ENCODE measurements at places on chromosomes 5 and 9.

DNA sequence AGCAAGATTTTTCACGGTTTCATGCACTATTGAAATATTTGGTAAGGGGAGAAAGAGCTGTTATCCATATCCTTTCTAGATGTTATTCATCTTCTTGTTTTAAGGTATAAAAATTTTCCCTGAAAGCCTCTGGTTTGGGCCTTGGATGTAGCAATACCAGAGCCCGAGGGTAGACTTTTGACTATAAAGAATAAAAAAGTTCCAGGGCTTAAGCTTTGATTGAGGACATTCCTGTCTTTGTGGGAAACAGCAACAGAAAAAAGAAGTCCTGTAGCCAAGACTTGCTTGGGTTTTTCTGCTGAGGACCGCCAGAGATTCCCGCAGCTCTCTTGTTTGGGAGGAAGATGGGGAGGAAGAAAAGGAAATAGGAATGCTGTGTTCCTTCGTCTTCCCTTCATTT lies 440.0 kb upstream of the WWC1 start:
- no peak for DNase-seq

DNA sequence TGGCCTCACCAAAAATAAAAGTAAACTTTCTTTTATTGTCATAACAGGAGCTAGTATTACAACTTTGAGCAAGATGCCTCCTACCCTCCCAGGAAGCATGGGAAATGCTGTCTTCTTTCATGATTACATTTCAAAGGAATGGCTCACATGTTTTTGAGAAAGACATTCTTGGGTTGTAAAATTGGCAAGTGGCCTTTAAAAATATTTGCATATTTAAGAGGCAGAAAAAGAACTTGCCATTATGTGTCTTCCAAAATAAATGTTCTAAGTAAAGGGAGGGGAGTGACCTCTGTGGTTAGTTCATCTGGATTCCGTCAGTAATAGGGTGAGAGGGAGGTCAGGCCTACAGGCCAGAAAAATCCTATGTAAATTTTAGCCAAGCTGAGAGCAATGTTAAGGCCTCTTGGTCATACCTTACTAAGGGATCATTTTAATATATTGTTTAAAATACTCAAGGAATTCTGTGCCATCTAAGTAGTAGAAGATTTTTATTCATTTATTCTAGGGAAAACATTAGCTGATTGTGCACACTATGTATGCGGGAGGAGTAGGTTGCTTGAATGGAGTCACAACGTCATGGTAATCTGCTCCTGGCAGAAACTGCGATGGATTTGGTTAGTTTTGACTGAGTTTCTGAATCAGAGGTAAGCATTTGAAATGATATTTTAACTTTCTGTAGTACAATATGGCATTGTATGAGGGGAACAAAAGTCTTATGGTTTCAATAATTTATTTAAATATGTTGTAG lies 1485.7 kb upstream of the CDH9 start:
- DNase-seq, result no peak

- DNase-seq, result peak; percentile 94
Measured at GRCh38 chr5:72319976-72320752, at the start of the genes MRPS27 and PTCD2. Gene MRPS27 (minus strand): TSS chr5:72320240. CDS start chr5:72320221, 19 bp downstream. Gene PTCD2 (plus strand): TSS chr5:72320373. CDS start chr5:72320383, 10 bp downstream.

DNA sequence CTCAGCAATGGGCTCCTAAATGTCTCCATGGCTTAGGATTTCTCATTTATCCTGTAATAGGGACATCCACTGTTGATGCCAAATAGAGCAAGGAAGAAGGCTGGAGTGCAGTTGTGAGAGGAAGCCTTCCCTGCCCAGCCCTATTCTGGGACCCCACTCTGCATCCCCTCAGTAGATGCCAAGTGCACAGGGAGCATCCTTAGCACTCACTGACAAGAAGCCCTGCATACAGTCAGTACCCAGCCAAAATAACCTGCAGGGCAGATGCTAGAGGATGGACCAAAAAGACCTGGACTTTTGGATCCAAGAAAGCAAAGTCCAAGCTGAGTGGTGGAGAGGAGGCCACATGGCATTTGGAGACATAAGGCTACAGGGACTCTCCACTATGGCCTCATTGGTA lies 113.5 kb upstream of the SPOCK1 start:
- no peak for DNase-seq

- DNase-seq, result no peak
Measured at GRCh38 chr9:113519426-113520108, 56.0 kb downstream of the RGS3 start.

DNA sequence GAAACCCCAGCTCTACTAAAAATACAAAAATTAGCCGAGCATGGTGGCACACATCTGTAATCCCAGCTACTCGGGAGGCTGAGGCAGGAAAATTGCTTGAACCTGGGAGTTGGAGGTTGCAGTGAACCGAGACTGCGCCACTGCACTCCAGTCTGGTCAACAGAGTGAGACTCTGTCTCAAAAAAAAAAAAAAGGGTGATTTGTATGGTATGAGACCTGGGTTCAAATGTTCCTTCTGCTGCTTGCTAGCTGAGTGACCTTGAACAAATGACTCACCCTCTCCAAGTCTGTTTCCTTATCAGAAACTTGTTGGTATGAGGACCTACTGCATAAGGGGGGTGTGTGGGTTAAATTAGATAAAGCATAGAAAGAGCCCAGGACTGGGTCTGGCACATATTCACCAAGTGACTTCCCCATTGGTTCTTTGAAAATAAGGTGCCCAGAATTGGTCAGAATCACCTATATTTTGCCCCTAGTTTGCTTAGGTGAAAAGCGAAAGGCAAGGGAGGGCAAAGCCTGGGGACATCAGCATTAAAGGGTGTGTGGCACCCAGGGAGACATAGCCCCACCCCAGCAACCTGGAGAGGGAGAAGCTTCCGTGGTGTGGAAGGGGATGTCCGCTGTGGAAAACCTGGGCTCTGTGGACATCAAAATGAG lies 9.9 kb downstream of the SLC25A25 start:
- DNase-seq, result no peak

DNA sequence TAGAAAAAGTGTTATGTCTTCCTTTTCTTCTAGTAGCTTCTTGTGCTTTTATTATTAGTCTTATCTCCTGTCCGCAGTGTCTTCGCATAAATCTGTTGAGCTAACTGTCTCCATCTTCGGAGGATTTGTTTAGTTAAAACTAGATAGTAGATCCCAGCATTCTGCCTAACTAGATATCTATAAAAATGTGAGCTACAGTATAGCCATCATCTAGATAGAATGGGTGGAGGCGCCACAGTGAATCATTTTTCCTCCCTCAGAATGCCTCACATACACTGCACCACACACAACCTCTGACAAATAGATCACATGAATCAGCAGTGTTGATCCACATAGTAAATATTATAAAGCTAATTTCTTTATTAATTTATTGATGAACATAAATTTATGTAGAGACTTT lies 220.3 kb upstream of the GAS1 start:
- DNase-seq, result no peak

GRCh38 chr5:150058480-150059126 lies 27.8 kb downstream of the CSF1R start:
- DNase-seq, result peak; percentile 33

DNA sequence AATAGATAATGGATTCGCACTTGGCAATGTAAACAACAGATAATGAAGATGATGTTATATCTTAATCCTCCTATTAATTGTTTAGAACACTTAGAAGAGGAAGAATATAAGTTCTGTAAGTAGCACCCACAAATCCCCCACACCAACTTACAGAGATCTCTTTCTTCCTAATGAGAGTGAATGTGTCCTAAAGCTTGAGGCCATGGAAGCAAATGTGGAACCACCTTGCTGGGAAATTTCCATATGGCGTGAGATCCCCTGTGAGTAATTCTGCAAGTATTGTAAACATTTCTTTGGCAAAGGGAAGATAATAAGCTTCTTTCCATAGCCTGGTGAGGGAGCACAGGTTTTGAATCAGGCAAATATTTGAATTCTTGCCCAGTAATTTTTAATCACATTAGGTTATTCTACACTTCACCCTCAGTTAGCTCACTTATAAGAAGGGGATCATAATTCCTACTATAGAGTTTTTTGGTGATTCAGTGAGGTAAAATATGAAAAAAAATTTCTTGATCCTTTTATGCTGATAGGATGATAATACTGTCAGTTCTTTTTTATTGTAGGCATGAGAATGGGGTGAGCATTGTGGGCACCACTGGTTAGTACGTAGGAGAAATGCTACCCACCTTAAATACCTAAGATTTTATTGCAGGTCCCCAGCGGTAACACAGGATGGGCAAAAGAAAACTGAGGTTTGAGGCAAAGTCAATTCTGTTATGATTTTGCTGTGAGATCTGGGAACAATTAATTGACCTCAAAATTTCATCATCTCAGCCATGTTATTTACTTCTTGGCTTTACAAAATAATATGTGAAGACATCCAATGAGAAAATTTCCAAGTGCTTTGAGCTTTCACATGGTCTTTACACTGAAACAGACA lies 574.8 kb downstream of the PSAT1 start:
- DNase-seq, result no peak
